Hematopoietic multipotent progenitor cell treated with erythropoietin and hydrocortisone succinate and interleukin-3 and kit ligand, for 15 days (in vitro differentiated cells): ENCODE measurements at places on chromosomes 1 and 21.
A peak's percentile ranks its signal among the peaks of the same experiment; 100 is the strongest.

GRCh38 chr1:151763990-151764389 lies 694 bp upstream of the MRPL9 start:
- no peak for DNase-seq

- no peak for DNase-seq
These were observed 38.9 kb downstream of the CCDC18 start for GRCh38 chr1:93219443-93219842.

GRCh38 chr21:36507397-36508018 lies 27.6 kb upstream of the CLDN14 start:
- no peak for DNase-seq

DNA sequence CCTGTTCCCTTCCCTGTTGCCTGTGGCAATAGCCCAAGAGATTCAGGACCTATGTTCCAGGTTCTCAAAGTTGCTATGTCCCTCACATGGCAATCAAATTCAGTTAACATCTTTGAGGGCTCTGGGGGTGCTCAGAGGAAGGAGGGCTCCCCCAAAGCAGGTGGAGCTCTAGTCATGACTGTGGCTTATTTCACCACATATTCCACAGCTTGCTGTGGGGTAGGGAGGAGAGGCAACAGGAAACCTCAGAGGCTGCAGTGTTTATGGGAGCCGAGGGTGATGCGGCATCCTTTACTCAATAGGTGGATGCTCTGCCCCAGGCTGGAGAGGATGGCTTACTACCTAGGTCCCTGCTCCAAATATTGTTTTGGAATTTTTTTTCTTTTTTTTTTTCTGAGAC lies 1.2 kb upstream of the MKNK1 start:
- DNase-seq: peak; percentile 18

- DNase-seq: no peak
These were observed 406.2 kb downstream of the TGFB2 start for GRCh38 chr1:218751208-218751948.

DNA sequence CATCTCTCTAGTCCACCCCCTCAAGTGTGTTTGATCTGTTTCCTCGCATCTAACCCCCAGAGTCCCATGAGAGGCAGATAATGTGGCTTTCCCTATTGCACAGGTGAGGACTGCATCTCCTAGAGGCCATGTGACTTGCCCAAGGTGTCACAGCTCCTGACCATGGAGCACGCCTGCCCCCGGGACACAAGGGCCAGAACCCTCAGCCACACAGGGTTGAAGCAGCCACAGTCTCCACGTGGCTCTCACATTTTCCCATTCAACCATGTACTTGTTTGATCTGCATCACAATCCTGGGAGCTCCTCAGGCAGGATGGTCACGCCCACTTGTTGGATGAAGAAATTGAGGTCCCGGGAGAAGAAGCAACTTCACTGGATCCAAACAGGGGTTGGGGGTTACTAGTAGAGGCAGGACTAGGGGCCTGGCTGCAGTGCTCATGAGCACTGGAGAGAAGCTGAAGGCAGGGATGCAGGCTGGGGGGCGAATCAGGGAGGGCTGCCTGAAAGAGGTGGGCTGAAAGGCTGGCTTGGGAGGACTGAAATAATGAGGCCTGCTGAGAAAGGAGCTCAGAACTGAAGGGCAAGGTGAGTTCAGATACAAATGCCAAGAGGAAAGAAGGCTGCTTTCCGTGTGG lies 207.9 kb downstream of the PTPRU start:
- DNase-seq: no peak

DNA sequence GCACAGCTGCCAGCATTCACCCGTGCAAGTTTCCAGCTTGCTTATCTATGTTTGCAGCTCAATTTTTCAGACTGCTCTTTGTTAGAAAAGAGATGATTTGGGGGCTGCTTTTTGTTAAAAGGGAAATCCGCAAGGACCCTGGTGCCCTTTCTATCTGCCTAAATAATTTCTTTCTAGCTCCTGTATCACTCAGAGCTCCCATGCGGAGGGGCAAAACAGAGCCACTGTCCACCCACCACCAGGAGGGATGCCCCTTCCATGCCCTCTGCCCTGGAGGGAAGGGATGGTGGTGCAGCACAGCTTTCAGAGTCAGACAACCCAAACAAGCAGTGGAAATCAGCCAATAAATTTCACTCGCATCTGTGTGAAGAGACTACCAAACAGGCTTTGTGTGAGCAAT lies 13.9 kb upstream of the SLC5A9 start:
- no peak for DNase-seq

GRCh38 chr1:162861101-162861500 lies at the start of gene CCDC190:
TSS of gene CCDC190 (minus strand) at chr1:162861175. CDS start at chr1:162859646, 1,529 bp downstream.
- no peak for DNase-seq

GRCh38 chr1:232186931-232187330 lies 443.0 kb downstream of the SIPA1L2 start:
- DNase-seq: no peak

DNA sequence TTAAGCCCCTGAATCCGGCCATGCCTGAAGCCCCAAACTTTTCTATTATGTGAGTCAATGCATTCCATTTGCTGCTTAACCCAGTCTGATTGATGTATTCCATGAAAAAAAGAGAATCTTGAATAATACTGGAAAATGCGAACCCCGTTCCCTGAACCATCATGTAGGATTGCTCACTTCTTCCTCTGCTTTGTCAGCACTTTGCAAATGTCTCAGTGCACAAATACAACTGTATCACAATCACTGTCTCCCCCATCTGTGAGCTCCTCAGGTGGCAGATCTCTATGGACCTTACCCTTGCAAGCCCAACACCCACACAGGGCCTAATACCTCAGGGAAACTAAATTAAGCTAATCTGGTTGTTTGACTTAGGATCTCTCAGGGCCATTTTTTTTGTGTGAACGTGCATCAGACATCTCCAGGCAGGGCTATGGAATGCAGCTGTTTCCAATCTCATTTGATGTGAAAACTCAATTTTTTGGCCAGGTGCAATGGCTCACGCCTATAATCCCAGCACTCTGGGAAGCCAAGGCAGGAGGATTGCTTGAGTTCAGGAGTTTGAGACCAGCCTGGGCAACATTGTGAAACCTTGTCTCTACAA lies 2.1 kb upstream of the RCAN3 start:
- no peak for DNase-seq

- no peak for DNase-seq
These were observed 7.6 kb downstream of the SNRNP40 start for GRCh38 chr1:31289021-31289420.

DNA sequence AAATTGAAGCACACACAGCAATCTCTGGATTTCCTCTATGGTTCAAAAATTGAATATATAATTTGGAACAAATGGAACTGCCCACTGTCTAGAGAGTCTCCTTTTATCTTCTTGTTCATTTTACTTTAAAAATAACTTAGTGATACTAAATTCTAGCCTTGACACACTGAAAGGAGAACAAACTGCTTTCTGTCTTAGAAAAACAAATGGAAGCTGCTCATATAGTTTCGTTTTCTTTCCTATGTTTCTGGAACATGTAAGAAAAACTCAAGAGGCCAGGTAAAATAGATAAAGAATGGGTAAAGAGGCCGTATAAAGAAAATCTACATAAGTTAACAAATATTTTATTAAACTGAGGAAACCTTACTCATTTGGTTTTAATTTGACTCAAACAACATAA lies 332.7 kb downstream of the NEGR1 start:
- DNase-seq: no peak

DNA sequence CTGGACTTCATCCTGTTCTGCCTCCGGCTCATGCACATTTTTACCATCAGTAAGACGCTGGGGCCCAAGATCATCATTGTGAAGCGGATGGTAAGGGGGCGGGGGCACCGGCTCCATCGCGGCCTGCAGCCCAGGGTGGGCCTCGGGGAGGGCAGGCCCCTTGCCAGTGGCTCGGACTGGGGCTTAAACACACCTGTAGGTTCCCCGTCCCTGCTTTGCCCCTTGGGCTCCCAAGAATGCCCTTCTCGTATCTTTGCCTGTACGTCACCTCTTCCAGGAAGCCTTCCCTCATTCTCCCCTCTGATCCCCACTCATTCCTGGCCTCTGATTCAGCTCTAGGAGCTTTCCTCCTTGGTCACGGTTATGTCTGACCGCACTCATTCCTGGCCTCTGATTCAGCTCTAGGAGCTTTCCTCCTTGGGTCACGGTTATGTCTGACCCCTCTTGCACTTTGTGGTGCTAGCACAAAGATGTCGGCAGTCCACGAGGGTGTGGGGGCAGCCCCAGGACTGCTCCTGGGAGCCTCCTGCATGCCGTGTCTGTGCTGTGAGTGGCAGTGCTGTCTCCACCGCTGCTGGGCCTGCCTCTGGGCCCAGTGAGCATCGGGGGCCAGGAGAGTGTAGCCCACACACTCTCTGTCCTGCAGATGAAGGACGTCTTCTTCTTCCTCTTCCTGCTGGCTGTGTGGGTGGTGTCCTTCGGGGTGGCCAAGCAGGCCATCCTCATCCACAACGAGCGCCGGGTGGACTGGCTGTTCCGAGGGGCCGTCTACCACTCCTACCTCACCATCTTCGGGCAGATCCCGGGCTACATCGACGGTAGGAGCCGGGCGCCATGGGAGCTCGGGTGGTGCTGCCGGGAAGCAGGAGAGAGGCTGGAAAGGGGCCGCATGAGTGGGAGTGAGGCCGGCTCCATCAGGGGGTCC lies 49.1 kb upstream of the LRRC3 start:
- no peak for DNase-seq

GRCh38 chr1:200445213-200445612 lies 35.4 kb upstream of the ZNF281 start:
- DNase-seq: no peak

DNA sequence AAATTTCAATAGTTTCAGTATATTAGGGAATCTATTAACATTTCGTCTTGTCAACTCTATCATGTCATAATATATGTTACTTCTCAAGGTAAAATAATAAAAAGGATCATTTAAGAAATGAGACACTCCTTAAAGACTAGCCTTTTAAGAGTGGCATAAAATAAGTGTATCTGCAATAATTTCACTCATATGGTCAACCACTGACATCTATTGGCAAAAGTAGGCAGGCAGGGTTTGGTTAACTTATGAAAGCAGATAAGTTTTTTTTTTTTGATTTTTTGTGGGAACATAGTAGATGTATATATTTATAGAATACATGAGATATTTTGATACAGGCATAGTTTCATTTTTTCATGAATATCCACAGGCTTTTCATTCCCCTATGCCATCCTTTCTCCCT lies 5.5 kb upstream of the RGS21 start:
- peak; percentile 19 for DNase-seq

DNA sequence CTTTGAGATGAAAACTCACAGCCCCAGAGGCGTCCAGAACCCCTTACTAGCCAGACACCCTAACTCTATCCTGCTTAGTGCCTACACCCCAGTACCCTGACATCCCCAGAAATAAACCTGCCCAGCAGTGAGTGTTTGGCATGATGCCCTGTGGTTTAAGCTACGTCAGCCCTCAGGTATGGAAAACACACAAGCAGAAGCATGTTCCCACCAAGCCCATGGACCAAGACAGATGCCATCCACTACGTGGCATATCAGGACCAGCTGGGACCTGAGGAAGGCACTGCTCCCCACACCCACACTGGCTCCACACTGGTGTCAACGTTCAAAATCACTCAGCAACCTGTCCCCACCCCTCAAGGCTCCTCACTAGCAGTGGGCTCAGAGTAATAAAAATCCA lies 116.4 kb downstream of the SYT2 start:
- no peak for DNase-seq

GRCh38 chr1:197519741-197520334 lies 251.8 kb downstream of the CRB1 start:
- peak; percentile 11 for DNase-seq

GRCh38 chr1:186234976-186235686 lies 139.9 kb downstream of the TPR start:
- DNase-seq: peak; percentile 8
